ENCODE measurements at places on chromosomes 1 and 21. TPM values are rescaled to one million over a fixed set of nuclear protein-coding genes. Genes with fewer than 3 reads are reported as not detected.

Gene FAM177B
- not detected for total RNA-seq

Gene PROX1
- 7.6 TPM for total RNA-seq

Gene SHISA4
- 15.8 TPM for total RNA-seq

Gene KCNK1
- 10.2 TPM for total RNA-seq

Gene LAD1
- 17.8 TPM for total RNA-seq

Gene CR1L
- 2.6 TPM for total RNA-seq

GRCh38 chr1:155472491-155473083, 90.0 kb downstream of the ASH1L start:
- H3K4me1 ChIP-seq, result no peaks in the 10 kb centered on the region
- H3K4me3 ChIP-seq, result no peak overlapping the region
- no peak for DNase-seq
- H3K27me3 ChIP-seq, result no peaks in the 10 kb centered on the region
- no peak overlapping the region for H3K27ac ChIP-seq

DNA sequence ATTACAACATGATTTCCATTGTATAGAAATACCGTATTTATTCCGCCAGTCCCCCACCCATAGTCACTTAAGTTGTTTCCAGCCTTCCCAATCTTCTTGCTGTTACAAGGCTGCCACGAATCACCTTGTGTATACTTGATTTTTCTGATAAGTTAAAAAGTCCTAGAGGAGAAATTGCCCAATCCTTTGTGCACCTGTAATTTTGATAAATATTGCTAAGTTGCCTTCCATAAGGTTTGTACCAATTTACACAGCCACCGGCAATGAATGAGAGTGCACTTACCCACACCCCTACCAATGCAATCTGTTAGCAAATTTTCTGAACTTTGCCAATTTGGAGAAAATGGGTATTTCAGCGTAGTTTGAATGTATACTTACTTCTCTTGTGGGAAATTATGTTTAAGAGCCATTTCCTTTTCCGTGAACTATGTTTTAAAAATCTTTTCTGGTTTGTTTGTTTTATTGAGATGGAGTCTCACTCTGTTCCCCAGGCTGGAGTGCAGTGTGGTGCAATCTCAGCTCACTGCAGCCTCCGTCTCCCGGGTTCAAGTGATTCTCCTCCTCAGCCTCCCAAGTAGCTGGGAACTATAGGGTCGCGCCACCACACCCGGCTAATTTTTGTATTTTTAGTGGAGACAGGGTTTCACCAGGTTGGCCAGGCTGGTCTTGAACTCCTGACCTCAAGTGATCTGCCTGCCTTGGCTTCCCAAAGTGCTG, 87.4 kb downstream of the DHRS3 start:
- H3K4me3 ChIP-seq, result no peak overlapping the region
- no peak overlapping the region for H3K27ac ChIP-seq
- H3K36me3 ChIP-seq, result no peaks in the 10 kb centered on the region
- peaks cover 13% of the 10 kb centered on the region for H3K4me1 ChIP-seq

DNA sequence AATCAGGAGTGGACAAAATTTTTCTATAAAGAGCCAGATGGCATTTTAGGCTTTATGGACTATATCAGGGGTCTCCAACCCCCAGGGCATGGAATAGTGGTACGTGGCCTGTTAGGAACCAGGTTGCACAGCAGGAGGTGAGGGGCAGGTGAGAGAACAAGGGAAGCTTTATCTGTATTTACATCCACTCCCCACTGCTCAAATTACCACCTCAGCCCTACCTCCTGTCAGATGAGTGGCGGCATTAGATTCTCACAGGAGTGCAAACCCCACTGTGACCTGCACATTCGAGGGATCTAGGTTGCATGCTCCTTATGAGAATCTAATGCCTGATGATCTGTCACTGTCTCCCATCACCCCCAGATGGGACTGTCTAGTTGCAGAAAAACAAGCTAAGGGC, 13.9 kb downstream of the PHTF1 start:
- H3K27me3 ChIP-seq, result no peaks in the 10 kb centered on the region
- no peaks in the 10 kb centered on the region for H3K4me1 ChIP-seq
- no peak for DNase-seq
- no peak overlapping the region for H3K27ac ChIP-seq
- H3K4me3 ChIP-seq, result no peak overlapping the region
- peaks cover 10% of the 10 kb centered on the region for H3K36me3 ChIP-seq

DNA sequence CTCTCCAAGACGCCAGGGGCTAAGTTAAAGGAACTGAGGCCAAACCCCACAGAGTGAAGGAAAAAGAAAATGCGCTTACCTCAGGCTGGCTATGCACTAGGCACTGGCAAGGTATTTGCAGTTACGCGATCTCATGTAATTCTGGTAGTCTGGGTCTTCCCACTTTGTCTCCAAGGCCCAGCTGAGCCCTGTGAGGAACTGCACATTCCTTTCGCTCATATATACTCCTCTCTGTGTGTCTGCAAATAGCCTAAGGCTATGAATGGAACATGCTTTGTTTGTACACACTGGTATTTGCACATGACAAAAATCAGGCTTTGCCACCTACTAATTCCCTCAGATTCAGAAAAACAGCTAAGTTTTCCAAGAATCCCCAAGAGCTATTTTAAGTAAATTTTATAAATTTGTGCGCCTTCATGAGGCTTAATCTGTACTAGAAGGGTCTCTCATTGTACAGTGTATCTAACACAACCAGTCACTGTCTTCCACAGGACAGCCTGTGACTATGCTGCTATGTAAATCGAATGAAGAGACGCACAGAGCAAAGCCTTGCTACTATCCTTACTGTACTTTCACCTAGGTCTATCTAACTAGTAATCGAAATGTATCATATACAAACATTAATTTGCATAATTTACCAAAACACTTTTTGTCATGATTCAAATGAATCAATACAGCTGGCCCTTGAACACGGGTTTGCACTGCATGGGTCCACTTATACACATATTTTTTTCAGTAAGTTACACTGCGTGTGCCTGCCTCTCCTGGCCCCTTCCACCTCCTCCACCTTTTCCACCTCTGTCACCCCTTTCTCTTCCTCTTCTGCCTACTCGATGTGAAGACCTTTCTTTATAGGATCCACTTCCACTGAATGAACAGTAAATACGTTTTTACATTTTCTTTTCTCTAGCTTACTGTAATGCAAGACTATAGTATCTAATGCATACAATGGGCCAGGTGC, 87.0 kb downstream of the SIPA1L2 start:
- H3K4me3 ChIP-seq, result no peak overlapping the region
- H3K36me3 ChIP-seq, result no peaks in the 10 kb centered on the region
- no peak overlapping the region for H3K27ac ChIP-seq

DNA sequence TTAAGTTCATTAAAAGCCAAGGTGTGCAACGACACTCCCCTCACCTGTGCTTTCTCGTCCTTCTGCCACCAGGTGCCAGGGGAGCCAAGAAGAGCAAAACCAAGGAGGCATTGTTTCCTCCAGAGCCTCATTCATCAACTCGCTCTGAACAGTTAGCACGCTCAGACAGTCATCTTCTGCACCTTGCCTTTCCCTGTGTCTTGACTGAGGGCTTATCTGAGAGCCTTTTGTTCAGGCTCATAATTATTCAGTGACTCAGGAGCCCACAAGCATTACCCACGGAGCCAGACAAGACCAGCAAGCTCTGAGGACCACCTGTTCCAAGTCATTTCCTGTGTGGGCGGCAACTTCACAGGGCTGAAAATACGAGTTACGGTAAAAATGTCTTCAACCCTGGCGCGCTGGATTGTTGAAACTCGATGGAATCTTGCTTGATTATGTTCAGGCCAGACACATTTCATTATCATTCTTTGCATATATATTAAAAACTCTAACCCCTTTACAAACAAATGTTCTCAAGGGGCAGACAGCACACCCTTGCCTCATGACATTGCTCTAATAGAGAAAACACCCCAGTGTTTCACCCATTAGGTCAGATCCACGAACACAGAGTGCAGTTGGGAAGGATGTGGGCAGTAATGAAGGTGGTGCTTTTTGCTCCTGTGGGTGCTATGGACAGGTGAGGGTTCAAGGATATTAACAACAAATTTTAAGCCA, 89.7 kb upstream of the RUNX1 start:
- H3K27ac ChIP-seq, result no peak overlapping the region
- no peaks in the 10 kb centered on the region for H3K4me1 ChIP-seq
- no peaks in the 10 kb centered on the region for H3K27me3 ChIP-seq
- no peak for DNase-seq

- no peak for DNase-seq
- no peaks in the 10 kb centered on the region for H3K4me1 ChIP-seq
- no peaks in the 10 kb centered on the region for H3K27me3 ChIP-seq
- no peak overlapping the region for H3K4me3 ChIP-seq
- H3K36me3 ChIP-seq, result no peaks in the 10 kb centered on the region
Observed at GRCh38 chr1:78210175-78210574, 164.4 kb downstream of the GIPC2 start.

GRCh38 chr1:23807453-23807852, 6.9 kb upstream of the GALE start:
- no peak for DNase-seq
- no peak overlapping the region for H3K27ac ChIP-seq
- H3K4me3 ChIP-seq, result no peak overlapping the region
- peaks cover 21% of the 10 kb centered on the region for H3K36me3 ChIP-seq
- H3K4me1 ChIP-seq, result no peaks in the 10 kb centered on the region

- H3K4me3 ChIP-seq, result no peak overlapping the region
- H3K27ac ChIP-seq, result no peak overlapping the region
- H3K4me1 ChIP-seq, result no peaks in the 10 kb centered on the region
Observed at GRCh38 chr1:166905900-166906299, 29.8 kb upstream of the TADA1 start.

GRCh38 chr21:36980280-36981048, 14.0 kb upstream of the HLCS start:
- H3K4me1 ChIP-seq, result peaks cover 6% of the 10 kb centered on the region
- DNase-seq, result no peak
- no peak overlapping the region for H3K27ac ChIP-seq
- peak overlapping the region; percentile 32 for H3K4me3 ChIP-seq
- H3K27me3 ChIP-seq, result peaks cover 2% of the 10 kb centered on the region
- H3K36me3 ChIP-seq, result no peaks in the 10 kb centered on the region

DNA sequence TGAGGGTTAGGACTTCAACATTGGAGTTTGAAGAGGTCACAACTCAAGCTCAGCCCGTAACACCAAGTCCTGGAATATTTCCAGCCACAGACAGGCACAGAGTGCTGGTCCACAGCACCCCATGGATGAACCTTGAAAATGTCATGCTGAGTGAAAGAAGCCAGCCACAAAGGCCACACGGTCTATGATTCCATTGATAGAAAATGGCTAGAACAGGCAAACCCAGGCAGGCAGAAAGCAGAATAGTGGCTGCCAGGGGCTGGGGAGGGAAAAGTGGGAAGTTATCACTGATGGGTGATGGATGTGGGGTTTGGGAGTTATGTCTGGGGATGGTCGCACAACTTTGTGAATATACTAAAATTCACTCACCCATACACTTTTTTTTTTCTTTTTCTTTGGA, 21.3 kb downstream of the MX1 start:
- H3K4me3 ChIP-seq, result no peak overlapping the region
- DNase-seq, result no peak
- H3K4me1 ChIP-seq, result no peaks in the 10 kb centered on the region
- H3K36me3 ChIP-seq, result peaks cover 39% of the 10 kb centered on the region

DNA sequence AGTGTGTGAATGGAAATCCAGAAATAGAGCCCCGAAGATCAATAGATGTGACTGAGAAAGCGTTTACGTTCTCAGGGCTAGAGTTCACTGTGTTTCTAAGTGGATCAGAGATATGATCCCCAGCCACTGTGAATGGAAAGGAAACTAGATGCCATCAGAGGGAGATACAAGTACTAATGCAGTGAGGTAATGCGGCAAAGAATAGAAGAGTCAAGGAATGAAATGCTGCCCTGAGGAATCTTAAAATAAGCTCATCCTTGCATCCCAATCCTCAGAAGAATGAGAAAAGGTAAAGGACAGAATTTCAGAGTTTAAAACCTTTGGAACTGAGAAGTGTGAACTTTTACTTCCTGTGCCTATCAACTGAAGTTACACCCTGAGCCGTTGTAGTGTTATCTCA, 165.5 kb upstream of the ESRRG start:
- H3K4me1 ChIP-seq, result peaks cover 15% of the 10 kb centered on the region
- H3K4me3 ChIP-seq, result no peak overlapping the region

DNA sequence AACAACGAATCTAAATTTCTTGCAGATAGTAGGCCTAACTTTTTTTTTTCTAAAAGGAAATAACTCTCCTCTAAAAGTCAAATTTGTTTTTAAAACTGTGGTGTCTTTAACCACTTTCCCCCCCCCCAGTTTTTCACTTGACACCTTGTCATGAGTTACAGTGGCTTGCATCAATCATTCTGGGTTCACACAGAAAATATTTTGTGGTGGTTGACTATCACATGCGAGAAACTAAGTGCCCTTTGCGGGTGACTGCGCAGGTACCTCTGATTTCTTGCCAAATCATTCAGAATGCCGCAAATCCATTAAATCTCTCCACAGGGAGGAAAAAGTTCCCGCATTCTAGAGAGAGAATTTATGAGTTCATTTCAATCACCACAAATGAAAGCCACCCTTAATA, 23.8 kb upstream of the SAMSN1 start:
- no peak for DNase-seq
- no peaks in the 10 kb centered on the region for H3K4me1 ChIP-seq
- no peak overlapping the region for H3K27ac ChIP-seq

- no peak overlapping the region for H3K4me3 ChIP-seq
- DNase-seq, result peak; percentile 39
- H3K4me1 ChIP-seq, result peaks cover 1% of the 10 kb centered on the region
- H3K36me3 ChIP-seq, result no peaks in the 10 kb centered on the region
Observed at GRCh38 chr1:208950206-208950605, 633.3 kb upstream of the CAMK1G start.

- no peaks in the 10 kb centered on the region for H3K36me3 ChIP-seq
- H3K4me1 ChIP-seq, result peaks cover 13% of the 10 kb centered on the region
- H3K4me3 ChIP-seq, result no peak overlapping the region
- no peak overlapping the region for H3K27ac ChIP-seq
Observed at GRCh38 chr1:171902527-171902926, 61.2 kb downstream of the DNM3 start.

DNA sequence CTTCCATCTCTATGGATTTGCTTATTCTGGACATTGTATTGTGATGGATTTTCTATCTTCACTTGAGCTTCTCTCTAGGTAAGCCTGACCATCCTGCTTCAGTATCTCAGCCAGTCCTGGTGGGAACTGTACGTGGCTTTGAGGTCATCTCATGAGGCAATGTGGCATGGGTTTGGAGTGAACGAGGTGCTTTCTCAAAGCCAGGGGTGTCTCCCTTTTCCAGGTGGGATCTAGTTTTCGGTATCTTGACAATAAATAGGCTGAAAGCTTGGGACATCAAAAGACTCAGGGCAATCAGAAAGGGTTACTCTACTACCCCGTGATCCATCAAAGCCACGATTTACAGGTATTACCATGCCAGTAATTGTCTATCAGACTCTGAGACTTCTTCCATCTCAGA, 40.8 kb downstream of the AZIN2 start:
- no peak overlapping the region for H3K27ac ChIP-seq
- peaks cover 3% of the 10 kb centered on the region for H3K4me1 ChIP-seq
- DNase-seq, result no peak
- H3K4me3 ChIP-seq, result no peak overlapping the region
- no peaks in the 10 kb centered on the region for H3K27me3 ChIP-seq
- H3K36me3 ChIP-seq, result no peaks in the 10 kb centered on the region

DNA sequence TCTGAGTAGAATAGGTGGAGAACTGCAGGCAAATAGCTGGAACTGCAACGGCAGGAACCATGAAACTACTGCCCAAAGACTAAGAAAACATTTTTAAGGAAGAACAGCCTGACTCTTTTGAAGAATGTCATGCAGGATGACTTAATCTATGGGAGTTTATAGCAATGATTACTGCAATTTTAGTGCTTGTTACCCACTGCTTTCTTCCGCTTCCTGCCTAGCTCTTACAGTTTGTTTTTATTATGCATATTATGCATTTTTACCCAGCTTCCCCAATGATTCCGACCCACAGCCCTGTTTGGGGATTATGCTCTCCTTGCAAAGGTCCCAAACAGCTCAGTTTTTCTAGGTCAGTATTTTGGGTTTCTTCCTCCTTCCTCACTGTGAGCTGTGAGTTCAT, 71.2 kb downstream of the PCNX2 start:
- no peak for DNase-seq
- no peaks in the 10 kb centered on the region for H3K27me3 ChIP-seq
- no peak overlapping the region for H3K4me3 ChIP-seq
- H3K27ac ChIP-seq, result no peak overlapping the region

Data from lung (tissue), 17 donors.